ENCODE measurements at places on chromosomes 5 and 9. TPM values are rescaled to one million over a fixed set of nuclear protein-coding genes. Genes with fewer than 3 reads are reported as not detected.
A peak's percentile ranks its signal among the peaks of the same experiment; 100 is the strongest.

GRCh38 chr9:126347093-126347492 lies 20.5 kb downstream of the MVB12B start:
- no peak for DNase-seq

The BAAT gene
- not detected for total RNA-seq

- DNase-seq: no peak
These were observed 180.6 kb downstream of the CACNA1B start for GRCh38 chr9:138058181-138058580.

DNA sequence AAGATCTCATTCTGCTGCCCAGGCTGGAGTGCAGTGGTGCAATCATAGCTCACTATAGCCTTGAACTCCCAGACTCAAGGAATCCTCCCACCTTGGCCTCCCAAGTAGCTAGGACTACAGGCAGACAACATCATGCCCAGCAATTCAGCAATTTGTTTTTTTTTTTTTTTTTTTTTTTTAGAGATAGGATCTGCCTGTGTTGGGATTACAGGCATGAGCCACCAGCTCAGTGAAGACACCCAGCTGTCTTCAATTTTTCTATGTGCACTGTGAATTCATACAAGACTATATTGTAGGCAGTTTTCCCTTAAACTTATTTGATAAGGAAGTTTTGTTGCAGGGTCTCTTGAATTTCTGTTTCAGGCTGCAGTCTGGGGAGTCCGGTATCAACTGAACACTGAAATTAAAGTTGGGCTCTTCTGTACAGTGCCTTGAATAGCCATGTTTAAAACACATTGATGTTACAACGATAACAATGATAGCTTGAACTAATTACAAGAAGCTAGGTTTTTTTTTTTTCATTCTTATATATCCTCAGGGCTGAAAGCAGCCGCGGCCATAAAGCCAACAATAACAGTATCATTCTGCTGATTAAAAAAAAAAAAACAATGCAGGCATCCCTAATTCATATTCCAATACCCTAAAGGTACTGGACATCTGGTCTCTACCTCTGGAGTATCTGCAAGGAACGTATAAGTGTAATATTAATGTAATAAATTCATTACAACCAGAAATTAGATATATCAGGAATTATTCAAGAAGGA lies 63.5 kb downstream of the MPDZ start:
- DNase-seq: no peak

The PCDHA13 gene
- total RNA-seq: not detected

The RABEPK gene
- 33.5 TPM for total RNA-seq

DNA sequence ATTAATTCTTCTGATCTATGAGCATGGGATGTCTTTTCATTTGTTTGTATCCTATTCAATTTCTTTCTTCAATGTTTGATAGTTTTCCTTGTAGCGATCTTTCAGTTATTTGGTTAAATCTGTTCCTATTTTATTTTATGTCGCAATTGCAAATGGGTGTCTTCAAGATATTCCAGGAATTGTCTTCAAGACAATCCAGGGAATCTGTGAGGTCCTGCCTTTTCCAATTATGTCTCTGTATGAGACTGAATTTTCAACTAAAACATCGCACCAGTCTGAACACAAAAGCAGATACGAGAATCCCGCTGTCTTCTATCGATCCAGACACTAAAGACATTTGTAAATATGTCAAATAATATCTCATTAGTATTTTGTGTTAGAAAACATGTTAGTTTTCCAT lies 485.5 kb downstream of the BNC2 start:
- DNase-seq: no peak

The KLF9 gene
- 18.1 TPM for total RNA-seq

DNA sequence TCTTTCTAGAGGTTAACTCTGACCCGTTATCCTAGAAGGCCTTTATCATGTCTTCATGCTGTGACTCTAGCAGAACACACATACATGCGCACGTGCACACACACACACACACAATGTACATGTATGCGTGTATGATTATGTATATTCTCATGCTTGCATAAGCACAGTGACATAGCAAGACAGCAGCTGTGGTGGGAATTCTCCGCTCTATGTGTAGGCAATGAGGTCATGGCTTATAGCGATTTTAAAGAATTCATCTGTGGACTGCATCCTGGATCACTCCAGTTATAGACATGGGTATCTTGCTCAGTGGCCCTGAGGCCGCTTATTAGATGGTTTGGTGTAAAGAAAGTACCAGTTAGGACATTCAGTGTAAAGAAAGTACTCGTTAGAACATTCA lies 106.2 kb downstream of the FBXL7 start:
- no peak for DNase-seq

DNA sequence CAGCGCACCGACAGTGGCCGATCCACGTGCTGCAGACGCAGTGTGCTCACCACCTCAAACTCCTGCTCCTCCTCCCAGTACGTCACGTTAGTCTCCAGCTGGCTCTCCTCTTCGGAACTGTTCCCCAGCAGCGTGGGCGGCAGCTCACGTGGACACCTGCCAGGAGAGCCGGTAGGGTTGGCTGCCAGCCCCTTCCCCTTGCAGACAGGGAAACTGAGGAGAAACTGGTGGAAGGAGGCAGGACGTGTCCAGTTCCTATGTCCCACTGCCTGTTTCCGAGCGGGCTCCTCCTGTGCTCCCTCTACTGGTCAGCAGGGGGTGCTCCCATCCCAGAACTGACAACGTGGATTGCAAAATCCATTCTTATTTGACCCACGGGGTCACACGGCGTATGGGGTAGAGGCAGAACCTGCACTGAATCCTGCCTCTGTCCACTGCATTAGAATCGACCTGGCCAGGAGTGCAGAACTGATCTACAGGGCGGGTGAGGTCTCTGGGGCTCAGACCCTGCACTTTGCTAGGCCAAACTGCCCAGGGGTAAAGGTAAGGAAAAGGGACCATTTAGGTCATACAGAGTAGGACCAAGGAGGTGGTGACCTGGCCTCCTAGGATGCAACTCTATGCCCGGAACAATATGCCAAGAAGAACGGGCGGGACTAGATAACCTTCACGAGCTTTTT lies 25.7 kb downstream of the PDGFRB start:
- DNase-seq: peak; percentile 57

GRCh38 chr5:79743846-79744605 lies 54.4 kb downstream of the CMYA5 start:
- no peak for DNase-seq

The WASHC1 gene
- 3.0 TPM for total RNA-seq

DNA sequence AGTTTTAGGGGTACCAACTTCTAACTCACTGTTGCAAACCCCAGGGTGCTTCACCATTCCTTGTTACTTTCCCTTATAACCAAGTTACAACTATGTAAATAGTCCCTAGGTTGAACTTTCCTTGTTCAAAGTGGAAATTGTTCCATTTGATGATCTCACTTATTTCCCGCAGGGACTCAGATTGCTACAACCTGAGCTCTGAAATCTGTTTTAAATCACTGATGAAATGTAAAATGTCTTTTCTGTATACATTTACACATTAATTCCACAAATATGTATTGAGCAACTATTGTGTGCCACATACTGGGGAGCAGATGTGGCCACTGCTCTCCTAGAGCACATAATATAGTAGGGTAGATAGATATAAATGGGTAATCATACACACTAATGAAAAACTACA lies 69.1 kb upstream of the TARS1 start:
- DNase-seq: no peak

The PJA2 gene
- total RNA-seq: 50.0 TPM

DNA sequence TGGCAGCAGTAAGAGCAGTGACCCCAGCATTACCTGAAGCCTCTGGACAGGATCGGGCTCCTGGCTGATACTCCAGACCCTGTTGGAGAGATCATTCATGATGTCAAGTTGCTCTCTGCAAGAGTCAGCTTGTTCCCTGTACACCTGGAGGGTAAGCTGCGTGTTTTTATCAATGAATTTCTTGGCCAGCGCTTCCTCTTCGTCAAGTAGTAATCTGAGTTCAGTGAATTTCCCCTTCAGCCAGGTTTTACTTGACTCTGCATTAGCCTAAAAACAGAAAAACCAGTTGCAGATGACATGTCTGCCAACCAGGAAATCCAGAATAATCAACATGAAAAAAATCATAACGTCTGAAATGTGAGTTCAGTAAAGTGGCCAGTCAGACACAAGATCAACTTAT lies 19.1 kb downstream of the TRIM14 start:
- DNase-seq: no peak

The LHFPL2 gene
- total RNA-seq: 35.1 TPM

- no peak for DNase-seq
These were observed 33.0 kb downstream of the ELOVL7 start for GRCh38 chr5:60811105-60811504.

DNA sequence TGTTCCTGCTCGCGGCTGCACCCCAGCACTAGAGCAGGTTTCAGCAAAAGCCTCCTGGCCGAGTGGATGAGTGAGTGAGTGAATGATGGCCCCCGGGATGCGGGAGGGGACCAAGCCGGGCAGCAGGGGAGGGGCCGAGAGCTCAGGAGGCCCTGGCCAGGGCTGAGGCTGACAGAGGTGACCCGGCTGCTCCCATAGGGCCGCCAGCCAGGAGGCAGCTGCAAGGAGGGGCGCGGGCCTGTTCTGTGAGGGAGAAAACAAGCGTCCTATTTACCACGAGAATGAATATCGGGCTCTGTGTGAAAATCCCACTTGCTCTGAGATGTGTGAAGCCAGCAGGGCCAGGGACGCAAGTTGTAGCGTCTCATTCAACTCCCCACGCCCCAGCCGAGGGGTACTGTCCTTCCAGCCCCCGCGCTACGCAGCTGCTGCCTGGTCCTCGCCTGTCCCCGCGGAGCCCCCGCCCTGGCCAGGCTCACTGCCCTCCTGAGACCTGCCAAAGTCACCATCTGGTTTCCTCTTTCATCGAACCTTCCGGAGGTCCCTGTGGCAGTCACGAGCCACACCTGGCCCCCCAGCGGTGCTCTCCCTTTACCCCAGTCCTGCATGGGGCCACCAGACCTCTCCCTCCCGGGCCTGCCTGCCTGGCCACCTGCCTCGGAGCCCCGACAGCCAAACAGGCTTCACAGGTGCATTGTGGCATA lies 38.8 kb downstream of the RASGEF1C start:
- DNase-seq: peak; percentile 29

DNA sequence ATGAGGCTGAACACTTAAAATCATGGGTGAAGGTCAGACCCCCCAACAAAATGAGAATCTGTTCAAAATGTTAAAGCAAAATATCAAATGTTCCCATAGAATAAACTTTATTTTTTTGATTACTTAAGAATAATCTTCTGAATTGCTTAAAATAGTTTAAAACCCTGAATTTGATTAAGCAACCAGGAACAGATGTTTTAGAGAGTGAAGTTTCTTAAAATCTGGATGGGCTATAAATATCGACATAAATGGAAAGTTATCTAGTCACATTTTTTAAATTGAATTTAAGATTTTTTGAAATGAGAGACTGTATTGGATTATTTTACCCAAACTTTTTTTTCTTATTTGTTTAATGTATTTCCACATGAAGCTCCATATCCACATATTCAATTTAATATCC lies 98.5 kb downstream of the ADAMTS12 start:
- no peak for DNase-seq

The PCDHB11 gene
- total RNA-seq: 0.20 TPM

DNA sequence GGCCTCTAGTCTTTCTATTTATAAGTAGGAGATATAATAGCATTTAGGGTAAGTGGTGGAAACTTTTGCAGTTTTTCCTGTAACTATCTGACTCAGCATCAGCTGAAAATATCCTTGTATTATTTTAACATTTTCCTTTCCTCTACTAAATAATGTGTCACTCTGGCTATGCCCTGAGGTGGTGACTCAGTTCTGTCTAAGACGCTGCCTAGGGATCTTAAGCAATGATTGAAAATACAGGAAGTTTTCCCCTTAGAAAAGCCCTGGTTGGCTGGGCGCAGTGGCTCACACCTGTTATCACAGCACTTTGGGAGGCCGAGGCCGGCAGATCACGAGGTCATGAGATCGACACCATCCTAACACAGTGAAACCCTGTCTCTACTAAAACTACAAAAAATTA lies 9.3 kb upstream of the EDIL3 start:
- peak; percentile 76 for DNase-seq
